ENCODE measurements at places on chromosomes 6 and 20.

DNA sequence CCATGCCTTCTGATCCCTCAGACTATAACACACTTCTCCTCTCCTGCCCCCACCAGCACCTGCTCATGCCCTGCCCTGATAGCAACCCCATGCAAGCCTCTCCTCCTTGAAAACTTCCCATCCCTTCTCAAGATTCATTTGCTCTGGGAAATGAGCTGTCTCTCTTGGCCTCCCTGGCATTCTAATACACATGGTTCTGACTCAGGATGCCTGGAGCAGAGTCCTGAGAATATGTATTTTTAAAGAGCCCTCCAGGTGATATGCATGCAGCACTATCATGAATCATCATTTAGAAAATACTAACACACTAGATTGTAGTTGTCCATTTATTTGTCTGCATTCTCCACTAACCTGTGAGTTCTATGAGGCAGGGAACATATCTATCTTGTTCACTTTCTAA is 26.6 kb downstream of the HDGFL1 start:
- DNase-seq: no peak

DNA sequence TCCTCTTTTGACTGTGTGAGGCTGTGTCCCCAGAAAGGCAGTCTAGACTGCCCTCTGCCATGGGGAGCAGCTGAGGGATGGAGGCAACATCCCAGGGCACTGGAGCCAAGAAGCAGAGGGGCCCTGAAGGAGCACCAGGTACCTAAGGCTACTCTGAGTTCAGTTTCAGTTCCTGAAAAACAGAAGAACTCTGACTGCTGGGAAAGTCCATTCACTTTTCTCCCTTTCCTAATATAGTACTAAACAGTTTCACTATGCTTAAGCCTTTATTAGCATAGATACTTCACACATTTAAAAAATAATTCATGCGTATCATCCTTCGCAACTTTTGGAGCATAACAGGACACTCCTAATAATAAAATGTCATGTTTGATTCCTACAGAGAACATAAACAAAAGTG is 130.0 kb downstream of the FOXC1 start:
- no peak for DNase-seq

- no peak for DNase-seq
These were observed 21.3 kb downstream of the AARS2 start for GRCh38 chr6:44291841-44292240.

DNA sequence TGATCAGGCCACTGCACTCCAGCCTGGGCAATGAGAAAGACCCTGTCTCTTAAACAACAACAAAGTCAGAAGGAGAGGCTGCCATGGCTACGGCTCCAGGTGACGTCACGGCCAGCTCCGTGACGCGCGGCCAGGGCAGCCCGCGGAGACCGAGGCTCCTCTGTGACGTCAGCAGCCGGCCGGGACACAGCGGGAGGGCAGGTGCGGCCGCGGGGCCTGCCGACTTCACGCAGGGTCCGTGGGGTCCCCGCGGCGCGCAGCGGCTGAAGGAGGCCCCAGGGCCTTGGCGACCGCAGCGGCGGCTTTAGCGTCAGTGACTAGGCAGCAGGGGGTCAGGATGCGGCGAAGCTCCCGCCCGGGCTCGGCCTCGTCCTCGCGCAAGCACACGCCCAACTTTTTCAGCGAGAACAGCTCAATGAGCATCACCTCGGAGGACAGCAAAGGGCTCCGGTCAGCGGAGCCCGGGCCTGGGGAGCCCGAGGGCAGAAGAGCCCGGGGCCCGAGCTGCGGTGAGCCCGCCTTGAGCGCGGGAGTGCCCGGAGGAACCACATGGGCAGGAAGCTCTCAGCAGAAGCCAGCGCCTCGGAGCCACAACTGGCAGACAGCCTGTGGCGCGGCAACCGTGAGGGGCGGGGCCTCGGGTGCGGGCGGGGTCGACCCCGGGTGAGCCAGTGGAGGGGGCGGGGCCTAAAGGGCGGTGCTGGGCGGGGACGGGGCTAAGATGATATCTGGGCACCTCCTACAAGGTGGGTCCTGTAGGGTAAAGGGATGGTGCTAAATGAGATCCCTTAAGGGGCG is at the start of gene SPAG4:
TSS of gene SPAG4 (plus strand) at position 163 of the 798 bp plus-strand sequence. CDS start at position 338, 175 bp downstream.
- DNase-seq: peak; percentile 100

GRCh38 chr20:13608066-13608465 is 30.7 kb downstream of the TASP1 start:
- DNase-seq: no peak

GRCh38 chr20:46191611-46192010 is 73.5 kb downstream of the CD40 start:
- no peak for DNase-seq

GRCh38 chr20:12113468-12114371 is 196.0 kb downstream of the BTBD3 start:
- DNase-seq: peak; percentile 84

GRCh38 chr20:31870726-31871617 is 538 bp downstream of the TTLL9 start:
- no peak for DNase-seq

DNA sequence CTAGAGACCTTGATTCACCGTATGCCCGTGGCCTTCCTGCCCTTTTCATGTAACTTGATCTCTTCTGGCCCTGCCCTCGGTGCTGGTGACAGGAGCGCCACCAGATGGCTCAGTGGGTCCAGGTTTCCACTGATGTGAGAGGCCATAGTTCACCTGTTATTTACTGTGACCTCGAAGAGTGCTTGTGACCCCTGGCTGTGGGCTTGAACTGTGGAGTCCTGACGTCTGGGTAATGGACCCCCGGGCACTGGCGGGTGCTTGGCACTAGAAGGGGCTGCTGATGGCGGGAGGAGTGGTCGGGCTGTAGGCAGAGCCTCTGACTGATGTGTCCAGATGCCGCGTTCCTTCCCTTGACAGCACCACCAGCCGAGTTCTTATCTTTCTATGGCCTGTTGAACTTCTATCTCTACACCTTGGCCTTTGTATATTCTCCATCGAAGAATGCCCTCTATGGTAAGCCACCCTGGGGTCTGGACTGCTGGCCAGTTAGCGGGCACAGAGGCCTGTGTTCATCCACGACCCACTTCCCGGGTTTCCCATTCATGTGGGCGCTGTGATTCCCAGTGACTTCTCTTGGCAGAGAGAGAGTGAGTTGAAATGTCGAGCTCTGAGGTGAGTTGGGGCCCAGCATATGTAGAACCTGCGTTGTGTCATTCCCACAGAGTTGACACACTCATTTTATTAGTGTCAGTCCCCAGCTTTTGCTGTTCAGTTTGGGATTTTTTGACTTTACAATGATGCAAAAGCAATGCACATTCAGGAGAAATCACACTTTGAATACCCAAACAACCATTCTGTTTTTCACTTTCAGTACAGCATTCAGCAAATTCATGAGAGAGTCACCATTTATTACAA is 14.9 kb downstream of the DYNLT1 start:
- DNase-seq: no peak

DNA sequence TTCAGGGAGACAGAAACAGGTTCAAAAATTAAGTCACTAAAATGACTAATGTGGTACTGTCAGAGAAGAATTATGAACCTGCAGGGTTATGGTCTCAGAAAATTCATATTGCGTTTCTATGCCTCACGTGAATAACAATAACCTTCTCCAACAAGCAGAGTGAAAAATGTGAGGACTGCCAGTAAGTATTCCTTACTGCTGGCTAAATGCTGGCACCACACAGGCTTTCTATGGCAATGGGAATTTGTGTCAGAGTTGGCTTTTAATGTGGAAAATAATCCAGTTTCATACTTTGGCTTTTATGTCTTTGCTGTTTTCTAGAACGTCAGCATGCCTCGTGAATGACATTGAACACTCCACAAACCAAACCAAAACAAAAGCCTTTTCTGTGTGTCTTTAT is 656.0 kb downstream of the KIF16B start:
- DNase-seq: no peak
